ENCODE measurements at places on chromosomes 1 and 21.

DNA sequence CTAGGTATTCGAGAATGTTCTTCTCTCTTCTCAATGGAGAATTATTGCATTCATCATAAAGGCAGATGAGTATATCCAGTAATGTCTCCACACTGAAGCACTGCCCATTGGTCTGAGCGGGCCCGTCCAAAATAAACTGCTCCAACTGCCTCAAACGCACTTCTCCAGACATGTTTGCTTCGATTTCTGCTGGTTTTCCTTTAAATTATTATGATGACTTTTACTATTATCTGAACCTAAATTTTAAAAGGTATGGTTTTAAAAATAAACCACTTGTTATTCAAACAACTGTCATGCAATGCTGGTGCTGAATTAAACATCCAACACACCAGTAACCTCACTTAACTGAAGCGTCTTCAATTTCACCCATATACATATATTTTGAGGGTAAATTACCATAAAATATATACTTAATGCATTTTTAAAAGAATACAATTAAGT is 1.3 kb downstream of the CDC42BPA start:
- DNase-seq, result no peak

- DNase-seq, result no peak
Measured at GRCh38 chr1:170891872-170892271, 43.5 kb upstream of the MROH9 start.

GRCh38 chr1:84253891-84254290 is 47.6 kb upstream of the SAMD13 start:
- no peak for DNase-seq

GRCh38 chr1:246427611-246428010 is 79.5 kb downstream of the SMYD3 start:
- DNase-seq, result no peak

GRCh38 chr1:224784265-224785039 is 145.0 kb upstream of the DNAH14 start:
- no peak for DNase-seq

DNA sequence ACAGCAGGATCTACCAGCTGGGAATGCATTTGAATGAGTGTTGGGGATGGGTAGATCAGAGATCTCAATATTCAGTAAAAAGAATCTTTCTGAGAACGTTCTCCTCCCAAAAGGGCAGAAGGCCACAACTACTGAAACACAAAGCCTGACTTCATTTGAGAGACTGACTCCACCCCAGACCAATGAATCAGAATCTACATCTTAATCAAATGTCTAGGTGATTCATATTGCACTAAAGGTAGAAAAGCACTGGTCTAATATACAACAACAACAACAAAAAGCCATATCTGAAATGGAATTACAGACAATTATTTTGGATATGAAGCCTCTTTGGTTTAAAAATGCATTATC is 123.9 kb downstream of the SMYD3 start:
- no peak for DNase-seq

DNA sequence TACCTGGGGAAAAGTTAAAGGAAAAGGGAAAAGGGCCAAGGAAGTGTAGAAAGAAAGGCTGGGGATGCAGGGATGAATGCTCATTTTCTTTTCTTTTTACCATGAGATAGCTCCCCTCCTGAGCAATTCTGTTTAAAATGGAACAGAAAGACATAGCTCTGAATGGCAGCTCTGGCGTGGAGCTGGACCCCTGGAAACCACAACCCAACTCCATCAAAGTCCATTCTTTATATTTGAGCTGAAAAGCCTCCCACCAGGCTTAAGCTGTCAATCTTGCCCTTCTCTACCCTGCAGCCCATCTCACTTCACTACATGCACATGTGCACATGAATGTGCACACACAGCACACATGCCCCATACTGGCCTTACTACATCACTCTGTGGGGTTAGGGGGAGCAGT is 69.2 kb downstream of the TNR start:
- no peak for DNase-seq

GRCh38 chr1:33288976-33289857 is 31.7 kb downstream of the A3GALT2 start:
- DNase-seq, result no peak

DNA sequence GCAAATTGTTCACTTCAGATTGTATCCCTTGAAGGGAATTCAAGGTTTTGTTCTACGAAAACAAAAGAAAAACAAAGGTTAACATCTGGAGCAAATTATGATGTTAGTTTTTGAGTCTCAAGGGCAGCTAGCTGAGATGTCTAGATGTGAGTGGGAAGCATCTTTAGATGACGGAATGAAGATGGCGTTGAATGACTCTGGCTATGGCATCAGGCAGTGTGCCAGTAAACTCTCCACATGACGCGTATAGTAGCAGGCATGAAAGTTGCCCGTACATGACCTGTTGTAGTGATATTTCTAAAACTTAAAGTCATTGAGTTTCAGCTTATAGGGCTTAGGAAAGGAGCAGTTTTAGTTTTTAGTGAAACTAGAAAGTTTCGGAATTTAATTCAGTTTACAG is 12.3 kb upstream of the SDC3 start:
- no peak for DNase-seq

DNA sequence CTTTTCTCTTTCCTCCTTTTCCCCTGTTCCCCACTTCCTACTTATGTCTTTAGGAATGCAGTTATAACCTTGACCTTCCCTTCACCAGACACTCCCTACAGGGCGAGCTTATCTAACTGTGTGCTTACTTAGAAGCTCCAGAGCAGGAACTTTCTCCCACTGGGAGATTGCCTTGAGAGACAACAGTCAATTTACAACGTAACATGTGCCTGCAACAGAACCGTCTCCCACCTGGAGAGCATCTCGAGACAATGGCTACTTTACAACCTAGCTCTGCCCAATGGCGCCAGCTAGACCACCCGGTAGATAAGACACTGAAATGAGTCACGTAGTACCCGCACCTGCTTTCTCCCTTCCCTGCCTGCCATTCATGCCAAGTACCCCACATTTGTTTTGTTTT is 16.7 kb downstream of the HMGN1 start:
- no peak for DNase-seq

DNA sequence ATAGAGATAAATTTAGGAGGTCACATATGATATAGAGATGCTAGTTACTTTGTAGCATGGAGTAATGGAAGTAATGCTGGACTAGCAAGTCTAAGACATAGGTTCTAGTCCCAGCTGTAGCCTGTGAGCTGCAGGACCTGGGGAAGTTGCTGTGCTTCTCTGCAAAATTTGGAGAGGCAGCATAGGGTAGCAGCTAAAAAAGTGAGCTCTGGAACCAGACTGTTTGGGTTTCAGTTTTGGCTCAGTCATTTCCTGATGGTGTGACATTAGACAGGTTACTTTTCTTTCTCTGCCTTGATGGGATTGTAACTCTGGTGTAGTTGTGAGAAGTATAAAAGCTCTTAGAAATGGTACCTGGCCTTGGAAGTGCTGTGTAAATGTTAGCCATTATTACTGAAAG is 3.3 kb downstream of the METTL13 start:
- peak; percentile 65 for DNase-seq

DNA sequence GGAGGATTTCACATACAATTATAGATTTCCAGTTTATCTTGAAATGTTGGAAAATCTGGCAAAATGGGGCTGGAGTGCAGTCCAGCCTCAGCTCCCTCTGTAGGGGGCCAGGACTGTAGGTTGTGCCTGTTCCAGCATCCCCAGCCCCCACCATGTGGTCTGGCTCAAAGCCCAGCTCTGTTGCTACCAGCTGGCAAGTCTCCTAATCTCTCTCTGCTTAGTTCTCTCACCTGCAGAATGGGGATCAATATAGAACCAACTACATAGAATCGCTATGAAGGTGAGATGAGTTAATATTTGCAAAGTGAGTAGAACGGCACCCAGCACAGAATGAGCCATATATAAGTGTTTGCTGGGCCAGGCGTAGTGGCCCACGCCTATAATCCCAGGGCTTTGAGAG is 50.0 kb upstream of the TARDBP start:
- DNase-seq, result no peak

DNA sequence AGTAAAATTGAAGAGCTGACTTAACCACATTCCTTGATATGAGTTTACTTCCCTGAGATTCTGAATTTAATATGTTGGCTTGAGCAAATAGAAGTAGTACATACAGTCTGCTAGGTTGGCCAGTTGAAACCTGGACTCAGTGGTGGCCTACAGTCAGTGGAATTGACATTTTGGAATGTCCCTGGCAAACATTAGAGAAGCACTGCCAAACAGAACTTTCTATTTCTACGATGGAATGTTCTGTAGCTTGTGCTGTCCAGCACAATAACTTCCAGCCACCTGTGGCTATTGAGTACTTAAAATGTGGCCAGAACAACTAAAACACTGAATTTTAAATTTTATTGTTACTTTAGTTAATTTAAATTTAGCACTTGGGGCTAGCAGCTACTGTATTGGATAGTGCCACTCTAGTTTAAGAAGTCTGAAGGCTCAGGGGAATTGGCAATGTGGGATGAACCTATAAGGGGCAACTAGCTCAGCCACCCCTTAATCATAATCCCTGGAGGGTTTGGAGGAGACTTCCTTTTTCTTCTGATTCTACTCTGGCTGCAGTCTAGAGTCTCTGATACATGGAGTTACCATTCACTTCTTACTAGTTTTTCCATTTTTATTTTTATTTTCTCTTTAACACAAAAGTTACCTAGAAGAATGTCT is 10.3 kb upstream of the TEDDM1 start:
- no peak for DNase-seq

DNA sequence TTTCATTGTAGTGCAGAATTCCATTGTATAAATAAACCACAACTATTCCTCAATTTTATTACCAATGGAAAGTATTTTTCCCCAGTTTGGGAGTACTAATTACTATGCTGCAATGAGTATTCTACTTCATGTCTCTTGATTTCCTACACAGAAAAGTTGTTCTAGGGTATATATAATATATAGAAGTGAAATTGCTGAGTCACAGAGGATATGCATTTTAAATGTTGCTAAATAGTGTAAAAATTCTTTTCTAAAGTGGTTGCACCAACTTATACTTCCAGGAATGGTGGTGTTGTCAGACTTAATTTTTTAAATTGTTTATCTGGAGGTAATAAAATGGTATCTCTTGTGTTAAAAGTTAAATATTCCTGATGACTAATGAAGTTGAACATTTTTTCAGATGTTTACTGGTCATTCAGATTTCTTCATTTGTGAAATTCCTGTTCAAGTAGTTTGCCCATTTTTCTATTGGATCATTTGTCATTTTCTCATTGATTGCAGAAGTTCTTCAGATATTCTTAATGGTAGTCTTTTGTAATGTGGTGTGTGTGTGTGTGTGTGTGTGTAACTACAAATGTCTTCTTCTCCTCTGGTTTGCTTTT is 19.1 kb upstream of the MYOG start:
- DNase-seq, result no peak

GRCh38 chr1:243343970-243344937 is 88.4 kb downstream of the SDCCAG8 start:
- peak; percentile 63 for DNase-seq

- DNase-seq, result no peak
Measured at GRCh38 chr1:184442260-184442659, 55.4 kb downstream of the C1orf21 start.

DNA sequence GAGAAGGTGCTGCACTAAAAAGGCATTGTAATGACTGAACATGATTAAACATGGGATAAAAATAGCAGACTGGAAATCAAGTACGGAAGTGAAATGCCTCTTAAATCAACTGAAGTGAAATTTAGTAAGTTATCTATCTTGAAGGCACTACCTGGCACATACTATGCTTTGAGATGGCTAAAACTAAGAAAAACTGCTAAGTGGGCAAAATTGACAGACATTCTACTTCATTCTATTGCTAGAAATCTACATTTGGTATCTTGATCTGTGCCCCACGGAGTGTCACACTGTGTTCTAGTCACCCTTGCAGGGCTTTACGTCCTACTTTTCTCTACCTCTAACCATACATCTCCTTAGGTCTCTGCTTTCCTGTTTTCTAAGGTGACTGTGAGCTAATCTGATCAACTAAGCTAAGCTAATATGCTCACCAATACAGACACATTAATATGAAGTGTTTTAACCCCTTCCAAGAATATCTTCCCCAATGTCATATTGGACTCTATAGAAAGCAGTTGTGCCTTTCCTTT is 4.1 kb downstream of the PDC start:
- no peak for DNase-seq

- no peak for DNase-seq
Measured at GRCh38 chr1:12251442-12251841, 21.6 kb downstream of the VPS13D start.

DNA sequence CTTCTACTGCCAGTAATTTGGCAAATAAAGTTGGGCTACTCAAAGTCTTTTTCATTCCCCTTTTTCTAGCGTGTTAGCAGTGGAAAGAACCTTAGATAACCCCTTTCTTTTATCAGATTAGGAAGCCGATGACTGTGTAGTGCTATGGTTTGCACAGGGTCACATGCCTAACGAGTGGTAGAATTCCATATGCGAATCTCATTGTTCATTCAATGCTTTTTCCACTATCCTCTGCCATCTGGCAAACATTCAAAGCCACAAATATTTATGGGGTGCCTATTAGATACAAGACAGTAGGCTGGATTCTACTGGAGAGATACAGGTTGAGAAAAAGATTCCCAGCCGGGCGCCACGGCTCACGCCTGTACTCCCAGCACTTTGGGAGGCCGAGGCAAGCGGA is 14.9 kb upstream of the IER5 start:
- DNase-seq, result no peak

DNA sequence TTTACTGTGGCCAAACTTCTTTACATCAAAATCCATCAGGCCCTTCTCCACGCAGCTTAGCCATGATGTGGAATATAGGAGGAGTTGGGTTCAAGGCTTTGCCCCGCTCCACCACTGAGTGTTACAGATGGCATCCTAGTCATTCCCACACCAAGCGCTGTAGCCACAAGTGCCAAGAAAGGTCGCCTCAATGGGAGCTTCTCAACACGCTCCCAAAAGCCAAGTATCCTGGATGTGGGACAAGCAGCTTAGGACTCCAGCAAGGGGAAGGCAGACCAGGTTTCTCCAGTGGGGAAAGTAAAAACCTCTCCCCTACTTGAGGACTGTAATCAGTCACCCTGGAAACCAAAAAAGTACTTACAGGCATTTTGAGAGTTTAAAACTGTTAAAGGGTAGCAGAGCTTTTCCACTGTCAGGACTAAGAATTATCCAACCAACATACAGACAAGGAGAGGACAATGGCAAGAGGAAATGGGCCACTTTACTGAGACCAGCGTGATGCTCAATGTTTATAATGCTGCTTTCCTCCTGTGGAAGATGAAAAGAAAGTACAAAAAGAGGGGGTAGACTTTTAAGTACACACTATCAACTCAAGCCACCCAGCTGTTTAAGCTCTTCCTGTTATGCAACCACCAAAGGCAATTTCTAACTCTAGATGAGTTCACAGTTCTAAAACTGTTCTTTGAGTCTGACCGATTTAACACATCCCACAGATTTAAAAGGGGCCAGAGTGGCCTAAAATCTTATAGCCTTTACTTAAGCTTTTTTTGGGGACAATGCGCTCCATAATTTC is 120.7 kb upstream of the KRTAP19-8 start:
- DNase-seq, result peak; percentile 44
